GM12892 (cell line): ENCODE measurements at places on chromosomes 2 and 18.

- no peak for DNase-seq
Observed at GRCh38 chr18:35573531-35573930, 8.0 kb upstream of the GALNT1 start.

- no peak for DNase-seq
Observed at GRCh38 chr2:161208527-161209139, 48.4 kb downstream of the TANK start.

GRCh38 chr2:1973636-1974035 lies 229.3 kb upstream of the PXDN start:
- DNase-seq, result no peak

DNA sequence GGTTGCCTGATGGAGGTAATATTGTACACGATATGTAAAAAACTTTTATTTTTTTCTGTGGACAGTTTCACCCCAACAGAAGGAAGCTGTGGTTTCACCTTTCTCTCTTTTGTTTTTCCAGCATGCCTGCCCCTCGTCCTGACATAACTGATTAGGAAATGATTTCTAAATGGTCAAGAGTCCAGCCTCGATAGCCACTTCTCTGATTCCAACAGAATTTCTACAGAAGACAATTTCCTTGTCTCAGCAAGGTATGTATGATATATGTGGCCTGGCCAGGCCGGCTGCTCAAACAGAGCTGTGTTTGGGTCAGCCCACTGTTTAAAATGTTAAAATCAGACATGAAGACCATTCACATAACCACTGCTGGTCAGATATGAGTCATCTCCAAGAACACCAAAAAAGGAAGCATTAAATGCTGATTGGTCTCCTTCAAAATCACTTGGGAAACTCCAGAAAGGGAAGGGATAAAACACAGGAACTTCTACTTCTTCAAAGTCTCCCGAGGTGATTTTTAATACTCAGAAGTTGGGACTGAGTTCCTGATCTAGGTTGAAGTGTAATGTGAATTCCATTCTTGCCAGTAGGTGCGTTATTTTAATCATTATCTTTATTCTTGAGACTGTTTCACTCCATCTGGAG lies 22.3 kb downstream of the ATP8B1 start:
- DNase-seq, result no peak

DNA sequence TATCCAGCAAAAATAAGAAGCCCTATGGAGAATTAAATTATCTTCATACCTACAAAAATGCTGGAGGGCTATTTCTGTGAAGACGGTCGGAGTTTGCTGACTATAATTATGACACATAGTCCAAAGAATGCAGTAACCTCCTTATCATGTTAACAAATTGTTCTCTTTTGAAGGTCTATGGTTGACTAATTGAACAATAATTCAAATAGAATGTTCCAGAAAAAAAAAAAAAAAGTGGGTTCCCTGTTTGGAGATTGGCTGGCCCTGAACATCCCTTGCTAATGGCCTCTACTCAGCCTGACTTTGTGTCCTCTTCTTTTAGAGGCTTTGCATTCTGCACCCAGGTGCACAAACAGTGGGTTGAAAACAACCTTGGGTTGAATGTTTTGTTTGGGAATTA lies 82.8 kb upstream of the CCBE1 start:
- DNase-seq, result no peak

- DNase-seq, result no peak
Observed at GRCh38 chr2:62432407-62432806, 73.6 kb downstream of the TMEM17 start.

GRCh38 chr2:166180951-166181812 lies 53.4 kb upstream of the SCN1A start:
- peak; percentile 7 for DNase-seq

DNA sequence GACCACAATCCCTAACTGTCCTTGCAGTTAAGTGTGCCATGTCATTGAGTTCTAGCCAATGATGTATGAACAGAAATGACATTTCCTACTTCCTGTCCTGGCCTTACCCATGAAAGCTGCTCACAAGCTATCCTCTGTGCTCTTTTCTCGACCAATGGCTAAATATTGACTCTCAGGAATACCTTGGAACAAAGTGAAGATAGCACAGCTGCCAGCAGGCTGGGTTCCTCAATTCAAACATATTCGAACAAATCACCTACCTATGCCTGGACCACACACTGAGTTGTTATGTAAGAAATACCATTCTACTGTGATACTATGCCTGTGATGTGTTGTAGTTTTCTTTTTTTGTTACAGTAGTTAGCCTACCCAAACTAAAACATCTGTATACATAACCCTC lies 65.1 kb downstream of the GAREM1 start:
- DNase-seq, result no peak

- no peak for DNase-seq
Observed at GRCh38 chr18:45328811-45329210, 286.5 kb upstream of the SLC14A2 start.

DNA sequence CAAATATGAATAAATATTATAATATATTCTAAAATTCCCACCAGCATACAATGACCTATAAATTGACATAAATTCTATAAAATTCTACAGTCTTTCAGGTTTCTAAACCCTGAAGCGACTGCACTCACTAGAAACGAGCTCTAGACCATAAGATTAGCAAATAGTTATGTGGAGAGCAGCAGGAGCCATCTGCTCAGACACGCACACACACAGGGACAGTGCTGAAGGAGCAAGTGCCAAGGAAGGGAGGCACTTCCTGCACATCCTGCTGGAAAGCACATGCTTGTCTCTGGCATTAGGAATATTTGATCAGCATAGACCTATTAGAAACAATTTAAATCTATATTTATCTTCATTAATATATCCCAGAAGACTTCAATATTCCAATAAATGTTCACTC lies 713.9 kb upstream of the CDH2 start:
- DNase-seq, result no peak

GRCh38 chr18:57631697-57632096 lies 10.1 kb upstream of the NARS1 start:
- DNase-seq, result no peak
